ENCODE measurements at places on chromosomes 13 and 19.
A peak's percentile ranks its signal among the peaks of the same experiment; 100 is the strongest.

DNA sequence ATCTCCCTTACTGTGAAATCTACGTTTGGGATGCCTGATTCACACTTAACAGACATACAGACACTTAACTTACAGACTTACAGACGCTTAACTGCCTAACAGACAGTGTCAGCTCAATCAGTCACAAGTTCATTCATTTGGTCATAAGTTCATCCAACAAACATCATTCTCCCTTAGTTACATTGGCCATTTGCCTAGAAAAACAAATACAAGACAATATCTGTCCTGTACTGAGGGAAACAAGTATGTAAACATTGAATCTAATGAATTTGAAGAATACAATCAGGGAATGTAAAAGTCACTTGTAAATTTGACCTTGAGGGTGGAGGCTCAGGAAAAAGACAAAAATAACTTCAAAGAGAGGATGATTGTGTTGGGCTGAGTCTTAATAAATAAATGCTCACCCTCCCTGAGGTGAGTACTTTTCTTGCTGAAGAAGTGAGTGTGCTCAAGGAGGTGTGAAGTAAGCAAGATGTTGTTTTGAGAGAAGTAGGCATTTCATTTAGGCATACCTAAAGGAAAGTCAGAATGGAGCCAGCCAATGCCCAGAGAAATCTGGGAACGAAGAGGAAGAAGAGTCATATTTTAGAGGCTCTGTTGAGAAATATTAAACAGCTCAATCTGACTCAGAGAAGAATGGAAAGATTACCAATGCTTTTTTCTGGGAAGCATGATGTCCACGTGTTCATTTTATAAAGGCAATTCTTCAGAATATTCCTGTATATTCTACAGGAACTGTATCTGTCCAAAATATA lies 958.4 kb upstream of the SLC10A2 start:
- DNase-seq, result peak; percentile 16

GRCh38 chr13:73481886-73482445 lies 423.2 kb downstream of the KLF5 start:
- peak; percentile 17 for DNase-seq

DNA sequence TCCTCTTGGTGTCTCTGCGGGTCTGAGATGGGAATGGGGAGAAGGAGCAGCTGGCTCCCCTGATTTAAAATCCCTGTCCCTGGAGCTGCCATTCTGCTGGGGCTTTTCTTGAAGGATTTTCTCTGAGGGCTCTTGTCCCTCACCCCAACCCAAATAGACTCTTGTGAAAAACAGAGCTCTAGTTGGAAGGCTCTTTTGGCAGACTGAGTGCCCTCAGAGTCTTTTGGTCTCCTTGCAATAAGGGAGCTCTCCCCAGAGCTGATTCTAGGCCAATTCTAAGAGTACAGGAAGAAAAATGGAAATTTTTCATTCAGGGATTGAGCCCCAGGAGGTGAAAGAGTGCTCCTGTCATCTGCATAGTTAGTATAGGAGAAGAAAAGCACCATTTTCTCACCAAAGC lies 238.3 kb downstream of the COG6 start:
- no peak for DNase-seq

GRCh38 chr19:15107061-15108010 lies at the start of gene SYDE1:
Gene SYDE1 (plus strand): TSS chr19:15107401. CDS start chr19:15107434, 33 bp downstream.
- peak; percentile 89 for DNase-seq

DNA sequence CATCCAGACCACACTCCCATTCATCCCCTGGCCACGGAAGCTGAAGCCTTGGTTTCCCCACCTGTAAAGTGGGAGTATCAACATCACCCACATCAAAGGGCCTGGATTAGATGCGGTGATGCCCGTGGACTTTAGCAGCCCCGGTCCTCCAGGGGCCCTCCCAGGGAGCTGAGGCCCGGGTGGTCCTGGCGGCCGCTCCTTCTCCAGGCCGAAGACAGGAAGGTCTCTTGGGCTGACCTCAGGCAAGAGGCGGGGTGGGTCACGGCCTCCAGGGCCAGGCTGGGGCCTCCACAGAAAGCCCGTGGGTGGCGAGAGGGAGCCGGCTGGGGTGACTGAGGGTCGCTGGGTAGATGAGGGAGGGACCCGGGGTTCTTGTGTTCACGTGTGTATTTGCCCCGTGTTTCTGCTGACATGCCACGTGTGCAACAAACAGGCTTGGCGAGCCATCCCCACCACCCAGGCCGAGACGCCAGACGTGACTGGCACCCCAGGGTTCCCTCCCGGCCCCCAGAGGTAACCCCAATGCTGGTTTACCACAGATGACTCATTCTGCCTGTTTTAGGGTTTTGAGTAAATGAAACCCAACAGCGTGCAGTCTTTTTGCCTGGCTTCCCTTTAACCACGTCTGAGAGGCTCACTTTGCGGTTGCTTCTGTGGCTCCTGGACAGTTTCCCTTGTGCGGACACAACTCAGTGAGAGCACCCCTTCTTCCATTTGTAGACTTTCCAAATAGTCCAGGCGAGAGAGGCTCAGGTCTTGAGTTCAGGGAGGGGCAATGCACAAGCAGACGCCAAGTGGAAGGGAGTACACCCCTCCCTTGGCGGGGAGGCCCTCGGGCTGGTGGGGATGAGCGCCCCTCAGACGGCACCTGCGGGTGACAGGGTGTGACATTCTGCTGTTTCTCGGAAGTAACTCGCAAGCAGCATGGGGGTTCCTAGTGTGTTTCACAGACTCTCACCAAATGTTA lies 42.9 kb downstream of the C13orf46 start:
- no peak for DNase-seq

- DNase-seq, result peak; percentile 69
Observed at GRCh38 chr13:74444161-74444571, 310.0 kb upstream of the KLF12 start.

DNA sequence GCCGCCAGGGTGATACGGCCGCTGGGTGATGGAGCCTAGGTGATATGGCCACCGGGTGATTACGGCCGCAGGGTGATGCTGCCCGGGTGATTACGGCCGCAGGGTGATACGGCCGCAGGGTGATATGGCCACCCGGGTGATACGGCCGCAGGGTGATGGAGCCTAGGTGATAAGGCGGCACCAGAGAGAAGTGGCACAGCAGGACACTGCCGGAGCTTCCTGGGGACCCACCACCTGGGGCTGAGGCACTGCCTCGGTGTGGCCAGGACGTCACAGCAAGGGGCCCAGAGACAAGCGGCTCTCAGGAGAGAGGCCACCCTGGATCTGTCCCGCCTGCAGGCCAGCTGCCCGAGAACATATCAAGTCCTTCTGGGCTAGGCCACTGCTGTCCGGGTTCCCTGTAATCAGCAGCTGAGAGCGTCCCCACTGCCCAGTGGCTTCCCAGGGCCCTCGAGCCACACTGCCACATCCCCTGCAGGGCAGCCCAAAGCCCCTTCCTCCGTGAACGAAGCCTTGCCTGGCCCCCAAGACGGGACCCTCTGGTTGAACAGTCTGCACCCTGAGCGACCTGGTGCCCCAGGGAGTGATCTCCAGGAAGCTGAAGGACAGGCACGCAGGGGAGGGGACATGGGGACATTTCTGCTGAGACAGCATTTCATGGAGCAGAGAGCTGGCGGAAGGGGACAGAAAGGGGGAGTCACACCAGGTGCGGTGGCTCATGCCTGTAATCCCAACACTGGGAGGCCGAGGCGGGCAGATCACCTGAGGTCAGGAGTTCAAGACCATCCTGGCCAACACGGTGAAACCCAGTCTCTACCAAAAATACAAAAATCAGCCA lies 22.1 kb downstream of the ZNF787 start:
- DNase-seq, result no peak
